Fibroblast of skin of scalp (primary cell): ENCODE measurements at places on chromosomes 5 and 9.

DNA sequence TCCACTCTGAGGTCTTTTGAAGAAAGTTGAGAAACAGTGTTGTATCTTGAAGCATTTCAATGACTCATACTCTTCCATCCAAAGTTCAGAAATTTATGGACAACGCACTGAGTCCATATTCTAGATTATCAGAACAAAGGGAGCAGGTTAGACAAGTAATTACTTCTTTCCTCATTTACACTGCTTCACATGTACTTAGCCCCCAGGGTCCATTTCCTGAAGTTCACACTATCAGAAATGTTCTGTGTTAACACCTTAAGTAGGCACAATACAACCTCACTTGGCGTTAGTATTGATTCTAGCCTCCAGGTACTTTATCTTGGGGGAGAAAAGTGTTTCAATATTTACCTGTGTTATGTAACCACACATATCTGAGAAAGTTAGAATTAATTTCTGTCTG is 487.9 kb upstream of the DMAC1 start:
- DNase-seq = no peak

DNA sequence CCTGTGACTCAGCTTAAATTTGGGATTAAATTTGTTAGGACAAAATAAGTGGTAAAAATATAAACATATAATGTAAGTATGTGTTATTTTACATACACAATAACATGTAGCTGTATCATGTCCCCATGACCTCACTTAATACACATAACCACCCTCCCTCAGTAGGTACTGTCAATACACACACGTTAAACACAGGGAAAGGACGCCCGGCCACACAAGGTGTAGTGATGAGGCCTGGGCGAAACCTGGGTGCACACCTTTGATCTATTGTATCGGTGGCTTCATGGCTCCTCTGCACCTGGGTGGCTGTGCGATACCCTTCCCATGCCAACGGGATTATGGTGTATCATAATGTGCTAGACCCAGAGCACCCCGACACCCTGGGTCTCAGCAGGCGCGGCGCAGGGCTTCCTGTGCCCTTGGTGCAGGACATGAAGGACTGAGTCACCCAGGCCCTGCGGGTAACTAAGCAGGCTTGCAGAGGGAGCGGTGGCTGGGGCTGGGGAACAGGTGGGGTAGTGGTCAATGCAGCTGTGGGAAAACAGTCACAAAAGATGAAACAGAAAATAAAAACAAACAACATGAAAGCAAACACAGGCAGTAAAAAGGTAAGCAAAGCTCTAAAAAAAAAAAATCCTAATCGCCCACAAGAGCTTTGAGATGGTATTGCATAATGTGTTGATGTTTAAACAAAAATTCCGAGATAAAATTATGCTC is 127.5 kb upstream of the RETREG1 start:
- DNase-seq = no peak

GRCh38 chr5:109692852-109693251 is 3.1 kb downstream of the MAN2A1 start:
- DNase-seq = no peak

DNA sequence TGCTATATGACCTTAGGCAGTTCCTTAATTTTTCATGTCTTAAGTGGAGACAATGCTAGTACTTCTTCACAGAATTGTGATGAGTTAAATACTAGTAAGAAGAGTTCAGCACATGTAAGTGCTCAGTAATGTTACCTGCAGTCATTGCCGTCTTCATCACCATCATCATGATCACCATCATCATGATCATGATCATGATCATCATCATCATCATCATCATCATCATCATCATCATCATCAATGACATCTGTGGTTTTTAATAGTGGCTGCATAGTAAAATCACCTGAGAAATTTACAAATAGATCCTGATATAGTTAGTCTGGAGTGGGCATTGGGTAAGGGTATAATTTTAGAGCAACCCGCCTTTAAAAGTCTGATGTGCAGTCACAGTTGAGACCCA is 14.7 kb upstream of the PALM2AKAP2 start:
- no peak for DNase-seq

DNA sequence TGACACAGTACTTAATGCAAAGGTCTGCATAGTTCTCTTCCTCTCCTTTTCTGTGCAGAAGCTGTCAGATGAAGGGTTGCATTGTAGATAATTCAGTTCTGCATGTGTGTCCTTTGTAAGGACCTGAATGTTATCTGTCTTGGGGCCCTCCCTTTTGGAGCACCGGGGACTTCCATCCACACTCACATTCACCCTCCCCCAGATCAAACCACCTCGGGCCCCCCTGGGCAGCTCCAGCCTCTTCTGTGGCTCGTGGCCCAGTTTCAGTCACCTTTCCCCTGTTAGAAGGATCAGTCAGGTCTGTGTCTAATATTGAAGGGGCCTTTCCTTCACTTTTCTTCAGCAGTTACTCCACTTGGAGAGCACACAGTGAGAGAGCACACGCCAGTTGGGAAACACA is 11.0 kb downstream of the DMRT1 start:
- no peak for DNase-seq

DNA sequence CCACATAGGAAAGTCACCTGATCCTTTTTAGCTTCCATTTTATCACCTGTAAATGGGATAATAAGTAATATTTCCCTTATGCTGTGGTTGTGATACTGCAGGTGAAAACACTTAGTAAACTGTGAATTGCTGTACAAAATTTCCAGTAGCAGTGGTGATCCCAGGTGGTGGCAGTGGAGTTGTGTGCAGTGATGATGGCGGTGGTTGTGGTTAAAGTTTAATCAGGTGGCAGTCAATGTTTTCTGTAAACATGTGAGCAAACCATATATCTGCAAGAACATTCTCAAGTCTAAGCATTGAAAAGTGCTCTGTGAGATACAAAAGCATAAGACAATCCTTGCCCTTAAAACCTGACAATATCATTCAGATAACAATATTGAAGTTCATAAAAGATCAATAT is 480.2 kb downstream of the RASEF start:
- no peak for DNase-seq

GRCh38 chr5:139900546-139901250 is 105.1 kb downstream of the PSD2 start:
- no peak for DNase-seq
